A172 (cell line): ENCODE measurements at places on chromosomes 6 and 20.
A peak's percentile ranks its signal among the peaks of the same experiment; 100 is the strongest.

DNA sequence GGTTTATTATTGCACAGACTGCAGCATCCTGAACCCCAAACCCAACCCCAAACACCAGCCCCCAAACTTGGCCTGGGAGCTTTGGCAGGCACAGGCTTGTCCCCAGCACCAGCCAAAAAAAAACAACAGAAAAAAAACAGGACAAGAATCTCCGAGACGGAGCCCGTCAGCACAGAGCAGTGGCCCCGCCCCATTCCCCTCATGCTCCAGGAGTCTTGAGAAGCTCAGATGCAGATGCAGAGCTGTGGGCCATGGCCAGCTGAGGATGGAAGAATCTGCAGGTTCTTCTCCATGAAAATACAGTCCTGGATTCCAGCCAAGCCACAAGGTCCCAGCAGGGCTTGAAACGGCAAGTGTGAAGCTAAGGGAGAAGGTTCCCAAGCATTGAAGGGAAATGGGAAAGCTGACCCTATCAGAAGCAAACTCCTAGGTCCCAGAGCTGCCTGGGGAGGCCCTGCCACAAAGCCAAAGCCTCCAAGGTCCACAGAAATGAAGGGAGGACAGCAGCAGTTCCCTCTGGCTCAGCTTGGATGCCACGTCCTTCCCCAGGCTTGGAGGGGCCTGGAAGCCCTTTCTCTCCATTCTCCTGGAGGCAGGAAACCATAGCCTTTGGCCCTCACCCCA lies 75.2 kb downstream of the JPH2 start:
- DNase-seq: peak; percentile 24

DNA sequence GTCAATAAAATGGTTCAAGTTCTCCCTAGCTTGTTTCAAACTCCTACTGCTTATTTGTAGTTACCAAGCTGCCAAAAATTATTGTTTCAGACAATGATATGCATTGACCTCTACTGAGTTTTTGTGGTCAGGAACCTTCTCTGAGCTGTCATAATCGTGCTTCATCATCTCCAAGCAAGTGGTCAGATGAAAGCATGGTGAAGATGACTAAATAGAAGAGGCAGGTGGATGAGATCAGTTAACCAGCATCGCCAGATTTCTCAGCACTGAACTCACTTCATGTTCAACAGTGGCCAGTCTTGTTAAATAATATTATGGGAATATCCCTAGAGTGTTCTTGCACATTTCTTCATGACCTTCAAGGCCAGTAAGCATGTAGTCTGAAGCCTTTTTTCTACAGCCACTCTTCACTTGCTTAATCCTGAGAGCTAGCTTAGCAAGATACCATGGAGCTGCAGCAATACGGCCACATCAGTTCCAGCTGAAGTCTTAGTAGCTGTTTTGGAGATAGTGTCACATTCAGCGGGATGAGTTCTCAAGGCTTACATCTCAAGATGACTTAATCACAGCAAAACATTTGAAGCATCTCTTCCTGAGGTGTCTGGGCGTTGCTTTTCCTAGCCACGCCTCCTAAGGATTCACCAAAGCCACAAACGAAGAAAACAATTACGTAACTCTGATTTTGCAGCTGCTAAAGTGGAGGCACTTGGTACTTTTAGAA lies 101.6 kb upstream of the TMEM30A start:
- no peak for DNase-seq

DNA sequence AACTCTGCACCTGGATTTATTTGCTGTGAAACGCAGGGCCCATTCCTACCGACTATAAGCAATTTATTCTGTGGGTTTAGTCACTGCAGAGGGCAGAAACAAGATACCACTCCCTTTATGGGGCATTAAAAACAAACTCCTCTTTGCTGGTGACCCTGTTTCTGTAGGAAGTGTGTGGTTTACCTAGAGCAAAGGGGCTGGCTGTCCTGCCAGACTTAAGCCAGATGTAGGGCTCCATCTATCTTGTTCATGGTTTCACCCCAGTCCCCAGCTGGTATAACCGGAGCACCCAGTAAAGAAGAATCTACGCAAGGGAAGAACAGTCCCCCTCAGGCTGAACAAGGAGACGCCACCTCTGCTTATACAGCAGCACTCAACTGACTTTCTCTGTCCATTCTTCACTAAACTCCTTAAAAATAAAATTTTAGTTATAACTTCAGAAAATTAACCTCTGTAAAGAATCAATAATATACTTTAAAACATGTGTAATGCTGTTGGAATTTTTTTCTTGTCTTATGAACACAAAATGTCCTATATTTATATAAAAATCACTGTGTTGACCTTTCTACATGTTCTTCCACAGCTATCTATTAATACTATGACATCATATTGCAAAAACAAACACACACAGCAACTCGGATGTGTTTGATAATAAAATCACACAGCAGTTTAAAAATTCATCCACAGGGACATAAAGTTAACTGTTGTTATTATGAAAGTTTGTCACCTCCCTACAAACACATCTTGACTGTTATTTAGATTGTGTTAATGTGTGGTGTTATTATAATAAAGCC lies 126.1 kb upstream of the RPS6KA2 start:
- no peak for DNase-seq

- no peak for DNase-seq
These were observed 400.8 kb downstream of the ARHGAP18 start for GRCh38 chr6:129309154-129309553.

GRCh38 chr6:14933183-14933544 lies 312.7 kb upstream of the JARID2 start:
- no peak for DNase-seq

GRCh38 chr20:33521461-33521860 lies 31.6 kb downstream of the CBFA2T2 start:
- no peak for DNase-seq

GRCh38 chr20:12057778-12058177 lies 140.1 kb downstream of the BTBD3 start:
- DNase-seq: no peak

GRCh38 chr6:128655978-128656498 lies 135.6 kb upstream of the PTPRK start:
- peak; percentile 96 for DNase-seq

DNA sequence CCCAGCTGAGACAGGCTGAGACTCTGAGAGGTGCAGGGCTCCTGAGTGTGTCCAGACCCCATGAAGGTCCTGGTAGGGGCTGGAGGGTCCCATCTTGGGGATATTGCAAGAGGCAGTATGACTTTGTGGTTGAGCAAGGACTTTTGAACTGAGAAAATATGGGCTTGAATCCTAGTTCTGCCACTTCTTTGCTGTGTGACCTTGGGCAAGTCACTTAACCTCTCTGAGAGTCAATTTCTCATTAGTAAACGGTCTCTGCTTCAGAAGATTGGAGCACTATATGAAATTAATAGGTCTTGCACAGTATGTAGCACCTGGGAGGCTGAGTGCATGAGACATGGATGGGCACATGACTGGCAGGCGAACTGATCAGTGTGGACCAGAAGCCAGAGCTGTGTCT lies 42.7 kb downstream of the TFEB start:
- no peak for DNase-seq

- no peak for DNase-seq
These were observed 15.6 kb upstream of the NOL4L start for GRCh38 chr20:32600681-32601237.

DNA sequence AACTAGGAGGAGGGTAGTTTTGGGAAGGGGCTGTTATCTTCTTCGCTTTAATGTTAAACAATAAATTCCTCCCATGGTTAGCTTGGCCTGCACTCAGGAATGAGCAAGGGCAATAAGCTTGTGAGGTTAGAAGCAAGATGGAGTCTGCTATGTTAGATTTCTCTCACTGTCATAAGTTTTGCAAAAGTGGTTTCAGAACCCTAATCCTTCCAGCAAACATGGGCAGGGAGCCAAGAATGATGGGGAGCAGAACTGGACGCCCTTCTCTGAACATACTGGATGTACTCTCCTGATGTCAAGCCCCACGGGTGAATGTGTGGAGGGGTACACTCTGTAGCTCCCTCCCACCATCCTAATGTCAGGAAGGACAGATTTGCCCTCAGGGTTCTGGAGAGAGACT lies 22.3 kb downstream of the C6orf163 start:
- no peak for DNase-seq

- DNase-seq: no peak
These were observed 214.6 kb downstream of the GMDS start for GRCh38 chr6:2030682-2031244.

DNA sequence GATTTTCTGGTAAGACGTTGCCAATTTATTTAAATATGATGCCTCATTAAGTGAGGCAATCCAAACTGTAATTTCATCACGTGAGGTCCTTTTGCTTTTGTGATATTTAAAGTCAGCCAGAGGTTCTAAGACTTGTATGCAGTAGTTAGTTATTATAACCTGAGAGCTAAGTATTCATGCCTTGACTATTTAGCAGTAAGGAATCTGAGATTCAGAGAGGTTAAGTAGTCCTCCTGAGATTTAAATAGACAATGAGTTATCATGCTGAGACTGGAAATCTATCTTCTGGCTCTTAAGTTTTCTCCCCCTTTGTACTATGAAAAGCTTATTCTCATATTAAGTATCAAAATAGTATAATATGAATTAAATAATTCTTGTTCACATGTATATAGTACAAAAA lies 158.0 kb downstream of the UTRN start:
- no peak for DNase-seq

GRCh38 chr20:50259705-50260478 lies 69.3 kb downstream of the CEBPB start:
- no peak for DNase-seq

DNA sequence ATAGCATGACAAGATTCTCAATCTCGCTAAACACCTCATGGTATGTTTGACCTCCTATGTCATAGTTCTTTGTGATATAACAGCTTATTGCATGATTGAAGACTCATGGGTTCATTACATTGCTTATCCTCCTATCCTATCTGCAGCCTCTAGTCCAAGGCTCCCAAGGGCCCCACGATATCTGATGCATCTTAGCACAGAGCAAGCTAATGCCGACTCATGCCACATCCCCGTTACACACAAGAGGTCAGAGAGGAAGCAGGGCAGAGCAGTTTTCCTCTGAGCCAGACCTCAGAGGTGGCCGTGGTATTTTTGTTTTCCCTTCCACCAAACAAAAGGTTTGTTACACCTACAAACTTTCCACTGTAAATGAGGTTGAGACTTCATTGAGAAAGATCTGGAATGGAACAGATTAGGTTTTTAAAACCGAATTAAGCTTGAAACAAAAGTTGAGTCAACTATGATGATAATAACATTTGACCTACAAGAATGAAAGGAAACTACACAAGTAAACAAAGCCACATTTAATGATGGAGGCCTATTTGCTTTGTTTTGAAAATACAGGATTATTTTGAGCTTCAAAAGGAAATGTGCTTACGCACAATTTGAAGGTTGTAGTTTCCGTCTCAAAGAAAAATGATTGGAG lies 133.9 kb upstream of the MYLIP start:
- no peak for DNase-seq

DNA sequence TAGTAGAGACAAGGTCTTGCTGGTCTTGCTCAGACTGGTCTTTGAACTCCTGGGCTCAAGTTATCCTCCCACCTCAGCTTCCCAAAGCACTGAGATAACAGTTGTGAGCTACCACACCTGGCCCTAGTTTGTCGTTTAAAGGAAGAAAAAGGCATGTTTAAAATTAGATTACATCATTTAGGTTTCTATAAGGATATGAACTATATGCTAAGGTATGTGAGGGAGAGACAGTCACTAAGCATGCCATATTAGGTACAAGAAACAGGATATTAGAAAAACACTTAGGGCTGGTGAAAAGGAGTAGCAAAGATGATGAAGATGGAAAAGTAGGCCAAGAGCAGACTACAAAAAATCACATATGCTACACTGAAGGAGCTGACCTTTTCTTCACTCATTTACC lies 106.4 kb downstream of the ASCC3 start:
- no peak for DNase-seq

- DNase-seq: no peak
These were observed 357.1 kb downstream of the MAFB start for GRCh38 chr20:40331807-40332560.

DNA sequence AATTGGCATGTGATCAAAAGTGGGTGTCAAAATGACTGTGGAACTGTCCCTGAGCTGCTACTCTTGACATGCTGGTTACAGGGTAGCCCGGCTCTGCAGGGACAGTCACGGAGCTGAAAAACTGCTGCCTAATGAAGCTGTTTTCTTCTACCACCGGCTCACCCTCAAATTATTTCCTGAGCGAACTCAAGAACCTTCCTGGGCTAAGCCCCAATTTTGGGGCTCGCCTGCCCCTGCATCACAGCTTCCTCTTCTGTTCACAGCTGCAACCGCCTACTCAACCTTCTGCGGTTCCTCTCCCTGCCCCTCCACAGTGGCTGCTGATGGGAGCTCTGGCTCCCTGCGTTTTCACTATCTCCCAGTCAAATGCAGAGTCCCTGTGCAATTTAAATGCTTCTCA lies 110.8 kb upstream of the MLN start:
- DNase-seq: no peak

GRCh38 chr6:138576313-138576712 lies 77.0 kb upstream of the NHSL1 start:
- DNase-seq: no peak

DNA sequence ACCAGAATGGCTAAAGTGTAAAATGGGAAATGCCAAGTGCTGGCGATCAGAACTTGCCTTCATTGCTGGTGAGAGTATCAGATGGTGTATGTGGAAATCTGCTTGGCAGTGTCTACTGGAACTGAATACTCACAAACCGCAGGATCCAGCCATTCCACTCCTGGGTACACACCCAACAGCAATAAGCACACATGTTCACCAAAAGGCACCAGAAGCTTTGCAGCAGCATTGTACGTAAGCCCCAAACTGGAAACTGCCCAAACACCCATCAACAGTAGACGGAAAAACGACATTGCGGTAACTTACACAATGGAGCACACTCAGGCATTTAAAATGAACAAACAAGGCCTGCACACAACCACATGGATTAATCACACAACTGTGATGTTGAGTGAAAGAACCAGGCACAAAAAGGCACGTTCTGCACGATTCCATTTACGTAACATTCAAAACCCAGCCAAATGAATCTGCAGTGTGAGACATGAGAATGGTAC lies 37.3 kb upstream of the BPIFA2 start:
- DNase-seq: no peak

GRCh38 chr6:160254467-160255312 lies 3.9 kb downstream of the SLC22A2 start:
- peak; percentile 15 for DNase-seq

DNA sequence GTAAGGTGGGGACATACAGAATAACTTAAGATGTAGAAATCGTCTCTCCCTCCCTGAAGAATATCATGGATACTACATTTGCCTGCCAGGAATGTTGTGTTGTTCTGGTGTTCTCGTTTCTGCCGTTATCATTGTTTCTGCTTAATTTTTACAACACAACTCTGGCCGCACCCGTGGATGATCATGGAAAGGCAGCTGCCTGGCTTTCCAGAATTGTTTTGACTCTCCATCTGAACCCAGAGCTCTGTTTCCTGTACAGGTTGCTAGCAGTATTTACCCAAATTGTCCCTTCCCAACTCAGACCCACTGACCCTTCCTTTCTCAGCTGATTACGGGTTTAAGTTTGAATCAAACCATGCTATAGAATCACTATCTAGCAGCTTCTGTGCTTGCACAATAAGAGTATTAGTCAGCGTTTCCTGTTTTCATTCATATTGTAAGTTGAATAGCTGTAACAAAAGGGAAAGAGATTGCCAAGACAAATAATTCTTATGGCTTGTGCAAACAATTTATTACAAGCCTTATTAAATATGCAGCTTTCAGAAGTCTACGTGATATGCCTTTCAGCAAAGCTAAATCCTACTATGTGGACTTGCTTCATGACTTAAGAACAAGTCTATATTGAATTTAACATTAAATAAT lies 139.0 kb downstream of the MTHFD1L start:
- peak; percentile 85 for DNase-seq
